ENCODE measurements at places on chromosomes 2 and 18.

DNA sequence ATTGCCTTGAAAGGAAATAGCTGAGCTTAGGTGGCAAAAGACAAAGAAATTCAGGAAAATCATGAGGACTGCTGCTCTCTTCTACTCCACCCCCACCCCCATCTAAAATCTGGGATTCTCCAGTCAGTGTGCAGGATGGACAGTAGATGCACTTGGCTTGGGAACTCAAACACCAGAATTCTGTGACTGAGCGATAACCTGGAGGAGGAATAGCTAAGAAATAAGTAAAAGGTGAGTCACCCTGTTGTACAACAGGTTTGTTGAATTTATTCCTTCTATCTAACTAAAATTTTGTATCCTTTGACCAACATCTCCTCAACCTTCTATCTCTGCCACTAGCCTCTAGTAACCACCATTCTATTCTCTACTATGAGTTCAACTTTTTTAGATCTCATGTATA is 1029.9 kb upstream of the ACVR2A start:
- no peak for DNase-seq

GRCh38 chr2:231905026-231905425 is 21.2 kb downstream of the NPPC start:
- DNase-seq = no peak

GRCh38 chr2:46469116-46469515 is 10.2 kb upstream of the TMEM247 start:
- no peak for DNase-seq

DNA sequence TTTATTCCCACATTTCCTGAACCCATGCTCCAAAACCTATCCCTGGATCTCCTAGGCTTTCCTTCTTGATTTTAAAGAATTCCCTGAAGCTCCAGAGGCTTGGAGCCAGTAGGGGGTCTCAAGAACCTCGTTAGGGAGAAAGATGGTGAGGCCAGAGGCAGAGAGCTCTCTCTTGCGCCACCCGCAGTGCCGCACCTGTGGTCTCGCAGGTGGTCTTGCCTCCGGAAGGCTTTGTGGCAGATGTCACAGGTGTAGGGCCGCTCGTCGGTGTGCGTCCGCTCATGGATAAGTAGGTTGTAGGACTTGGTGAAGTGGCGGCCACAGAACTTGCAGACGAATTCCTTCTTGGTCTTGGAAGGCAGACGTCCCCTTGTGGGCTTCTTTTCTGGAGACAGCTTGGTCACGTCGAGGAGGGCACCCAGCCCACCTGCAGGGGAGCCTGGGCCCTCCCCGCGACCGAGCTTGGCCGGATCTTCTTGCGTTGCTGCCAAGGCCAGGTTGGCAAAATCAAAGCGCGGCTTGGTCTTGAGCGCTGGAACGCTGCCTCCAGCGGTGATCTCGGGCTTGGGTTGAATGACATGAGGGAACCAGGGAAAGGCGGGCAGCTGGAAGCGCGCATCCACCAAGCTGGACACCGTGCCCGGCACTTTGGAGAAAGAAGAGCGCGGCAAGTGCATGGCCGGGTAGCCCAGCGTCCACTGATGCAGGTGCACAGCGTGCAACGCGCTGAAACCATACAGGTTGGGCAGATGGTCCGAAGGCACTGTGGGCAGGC is 5.3 kb downstream of the OSR1 start:
- peak; percentile 66 for DNase-seq

DNA sequence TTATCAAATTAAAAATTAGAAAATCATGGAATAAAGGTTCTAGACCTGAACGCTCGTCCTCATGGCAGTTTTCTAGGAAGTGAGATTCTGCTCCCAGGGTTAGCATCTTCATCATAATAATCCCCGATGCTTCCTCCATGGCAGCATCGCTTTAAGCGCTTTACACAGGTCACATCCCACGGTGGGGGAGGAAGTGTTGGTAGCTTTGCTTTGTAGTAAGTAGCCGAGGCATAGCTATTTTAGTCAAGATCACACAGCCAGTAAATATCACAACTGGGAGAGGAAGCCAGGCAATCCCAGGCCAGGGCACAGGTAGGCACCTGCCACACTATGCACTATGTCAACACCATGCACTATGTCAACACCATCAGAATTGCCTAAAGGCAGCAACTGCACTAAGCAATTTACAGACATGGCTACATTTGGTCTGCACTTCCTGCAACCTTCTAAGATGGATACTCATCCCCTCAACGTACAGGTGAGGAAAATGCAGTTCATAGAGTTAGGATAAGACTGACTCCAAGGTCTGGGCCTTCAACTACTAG is 205.5 kb downstream of the FBXO15 start:
- no peak for DNase-seq

DNA sequence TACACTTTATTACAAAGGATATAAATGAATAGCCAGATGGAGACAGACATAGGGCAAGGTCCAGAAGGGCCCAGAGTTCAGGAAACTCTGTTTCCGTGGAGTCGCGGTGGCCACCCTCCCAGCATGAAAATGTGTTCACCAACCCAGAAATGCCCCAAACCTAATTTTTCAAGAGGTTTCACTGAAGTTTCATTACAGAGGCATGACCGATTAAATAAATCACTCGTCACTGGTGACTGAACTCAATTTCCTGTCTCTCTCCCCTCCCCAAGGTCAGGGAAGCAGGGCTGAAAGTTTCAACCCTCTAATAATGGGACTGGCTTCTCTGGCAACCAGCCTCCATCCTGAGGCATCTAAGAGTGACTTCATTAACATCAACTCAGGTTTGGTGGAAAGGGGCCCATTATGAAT is 22.4 kb downstream of the USP40 start:
- no peak for DNase-seq

DNA sequence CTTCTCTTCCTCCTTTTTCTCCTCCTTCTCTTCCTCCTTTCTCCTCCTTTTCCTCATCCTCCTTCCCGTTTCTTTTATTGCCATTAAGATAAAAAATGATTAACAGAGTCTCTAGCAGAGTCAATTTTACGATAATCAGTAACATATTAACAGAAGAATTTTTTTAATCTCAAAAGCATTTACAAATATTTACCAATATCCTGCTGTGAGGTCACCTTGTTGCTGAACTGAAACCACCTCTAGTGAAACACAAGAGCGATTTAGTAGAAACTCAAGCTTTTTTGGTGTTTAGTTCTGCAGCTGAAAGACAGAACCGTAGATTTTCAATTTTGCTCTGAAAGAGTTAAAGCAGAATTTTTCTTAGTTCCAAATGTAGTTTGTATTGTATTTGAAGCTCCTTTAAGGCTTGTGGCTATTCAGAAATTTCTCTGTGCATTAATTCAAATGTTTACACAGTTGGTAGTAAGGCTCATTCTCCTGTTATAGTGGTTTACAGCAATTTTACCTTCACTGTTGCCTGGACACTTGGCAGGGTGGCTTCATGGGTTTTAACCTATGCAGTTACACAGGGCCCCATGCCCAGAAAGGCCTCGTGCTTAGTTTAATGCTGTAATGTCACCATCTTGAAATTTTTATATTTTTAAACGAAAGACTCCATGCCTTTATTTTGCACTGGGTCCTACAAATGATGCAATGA is 1106.6 kb upstream of the FAM98A start:
- DNase-seq = no peak

- DNase-seq = peak; percentile 35
Measured at GRCh38 chr2:231781798-231782726, 980 bp upstream of the PDE6D start.

DNA sequence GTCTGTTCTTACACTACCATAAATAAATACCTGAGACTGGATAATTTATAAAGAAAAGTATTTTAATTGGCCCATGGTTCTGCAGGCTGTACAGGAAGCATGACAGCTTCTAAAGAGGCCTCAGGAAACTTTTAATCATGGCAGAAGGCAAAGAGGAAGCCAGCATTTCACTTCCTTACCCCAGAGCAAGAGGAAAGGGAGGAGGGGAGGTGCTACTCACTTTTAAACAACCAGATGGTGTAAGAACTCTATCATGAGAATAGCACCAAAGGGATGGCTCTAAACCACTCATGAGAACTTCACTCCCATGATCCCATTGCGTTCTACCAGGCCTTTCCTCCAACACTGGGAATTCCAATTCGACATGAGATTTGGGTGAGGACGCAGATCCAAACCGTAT is 344.4 kb upstream of the SLC39A10 start:
- no peak for DNase-seq

GRCh38 chr18:22544626-22545025 is 126.9 kb upstream of the CTAGE1 start:
- no peak for DNase-seq

DNA sequence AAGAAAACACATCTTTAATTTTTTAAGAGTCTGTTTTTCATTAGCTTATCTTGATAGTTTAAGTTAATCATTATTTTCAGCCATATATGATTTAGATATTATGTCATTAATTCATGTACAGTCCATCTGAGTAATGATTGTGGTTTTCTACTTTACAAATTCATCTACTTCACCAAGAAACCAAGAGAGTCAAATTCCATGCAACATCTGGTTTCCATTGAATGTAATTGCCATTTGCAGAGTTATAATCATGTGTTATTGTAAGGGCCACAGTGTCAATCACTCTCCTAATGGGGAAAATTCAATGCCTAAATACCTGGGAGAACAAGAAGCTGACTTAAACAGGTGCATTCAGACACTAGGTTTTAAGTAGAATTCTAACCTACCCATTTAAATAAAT is 217.2 kb upstream of the OSR1 start:
- peak; percentile 60 for DNase-seq

DNA sequence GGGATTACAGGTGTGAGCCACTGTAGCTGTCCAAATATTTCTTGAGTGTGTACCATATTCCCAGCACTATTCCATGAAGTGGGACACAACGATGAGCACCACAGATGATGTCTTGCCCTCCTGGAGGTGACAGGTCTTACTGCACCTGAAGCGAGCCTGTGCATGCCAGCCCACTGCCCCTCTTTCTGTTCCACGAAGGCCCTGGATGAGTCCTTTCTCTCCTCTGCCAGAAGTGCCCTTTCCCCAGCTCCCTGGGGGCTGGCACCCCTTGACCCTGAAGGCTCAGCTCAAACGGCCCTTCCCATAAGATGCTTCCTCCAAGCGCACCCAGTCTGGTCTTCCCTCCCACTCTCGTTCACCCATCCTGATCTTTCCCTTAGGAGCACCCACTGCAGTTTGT is 5.5 kb downstream of the ATP6V1B1 start:
- no peak for DNase-seq

GRCh38 chr2:44371445-44371844 is 9.7 kb downstream of the CAMKMT start:
- no peak for DNase-seq

DNA sequence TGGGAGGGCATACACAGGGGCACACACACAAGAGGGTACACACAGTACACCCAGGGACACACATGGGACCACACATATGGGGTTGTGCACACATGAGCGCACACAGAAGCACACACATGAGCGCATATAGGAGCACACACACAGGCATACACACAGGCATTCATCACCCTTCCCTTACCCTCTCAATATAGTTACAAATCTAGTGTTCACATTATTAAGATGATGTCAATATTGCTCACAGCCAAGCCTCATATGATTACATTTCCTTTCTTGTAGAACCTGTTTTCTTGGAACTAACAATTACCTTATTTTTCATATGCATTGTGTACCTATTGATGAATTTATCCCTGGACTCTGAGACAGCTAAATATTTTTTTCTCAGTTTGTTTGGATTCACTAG is 156.7 kb downstream of the FHOD3 start:
- DNase-seq = no peak

- DNase-seq = no peak
Measured at GRCh38 chr2:101125808-101126207, 25.4 kb downstream of the TBC1D8 start.

GRCh38 chr2:1282552-1282951 is 130.7 kb upstream of the TPO start:
- DNase-seq = no peak

GRCh38 chr2:45755585-45756335 is 104.3 kb downstream of the PRKCE start:
- no peak for DNase-seq

DNA sequence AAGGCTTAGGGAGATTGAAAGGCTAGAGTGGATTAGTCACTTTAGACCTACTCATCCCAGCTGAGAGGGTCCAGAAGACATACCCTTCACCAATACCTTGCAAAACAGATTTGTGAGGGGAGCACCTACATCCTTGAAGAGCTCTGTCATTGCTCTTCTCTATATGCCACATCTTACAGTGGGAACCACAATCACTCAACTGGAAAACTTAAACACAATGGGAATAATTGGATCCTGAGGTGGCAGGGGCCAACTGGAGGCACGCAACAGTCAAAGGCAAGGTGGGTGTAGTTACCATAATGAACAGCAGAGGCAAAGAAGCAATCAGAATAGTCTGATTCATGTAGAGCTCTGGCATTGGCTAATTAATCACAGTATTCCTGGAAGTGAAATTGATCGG is 35.4 kb downstream of the PDE1A start:
- no peak for DNase-seq

- no peak for DNase-seq
Measured at GRCh38 chr2:74576863-74577229, 22.3 kb downstream of the DOK1 start.

- no peak for DNase-seq
Measured at GRCh38 chr18:76363436-76364120, 131.5 kb downstream of the ZNF516 start.

- no peak for DNase-seq
Measured at GRCh38 chr2:181459621-181460021, 2.4 kb downstream of the ITGA4 start.

GRCh38 chr18:47415881-47416280 is 164.4 kb upstream of the SKOR2 start:
- DNase-seq = no peak

DNA sequence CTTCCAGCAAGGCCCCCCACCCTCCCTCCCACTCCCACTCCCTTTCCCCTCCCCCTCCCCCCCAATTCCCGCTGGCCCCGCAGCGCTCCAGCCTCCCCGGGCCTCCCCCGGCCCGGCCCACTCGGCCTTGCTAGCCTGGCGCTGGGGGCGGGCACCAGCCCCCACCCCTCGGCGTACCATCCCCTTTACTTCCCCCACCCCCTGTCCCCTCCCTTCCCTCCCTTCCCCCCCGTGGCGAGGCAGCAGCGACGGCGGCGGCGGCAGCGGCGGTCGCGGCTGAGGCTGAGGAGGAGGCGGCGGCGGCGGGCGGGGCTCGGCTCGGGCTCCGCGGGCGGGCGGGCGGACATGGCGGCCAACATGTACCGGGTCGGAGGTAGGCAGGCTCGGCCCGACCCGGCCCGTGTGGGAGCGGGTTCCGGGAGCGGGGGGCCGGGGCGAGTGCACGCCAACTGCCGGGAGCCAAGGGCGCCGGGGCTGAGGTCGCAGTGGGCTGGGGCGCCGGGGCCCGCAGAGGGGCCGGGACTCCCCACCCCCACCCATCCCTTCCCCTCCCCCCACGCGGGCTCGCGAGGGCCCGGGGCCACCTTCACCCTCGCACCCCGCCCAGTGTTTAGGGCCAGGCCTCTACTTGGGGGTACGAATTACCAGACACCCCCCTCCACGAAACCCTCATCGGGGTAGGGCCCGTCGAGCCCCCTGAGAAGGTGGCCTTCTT is at the start of gene MTA3:
MTA3 (plus strand) TSS at position 232 of the 715 bp plus-strand sequence; CDS start at position 346, 114 bp downstream.
- peak; percentile 84 for DNase-seq
